Suprapubic skin (tissue), 4 donors: ENCODE measurements at places on chromosomes 7 and 10. TPM values are rescaled to one million over a fixed set of nuclear protein-coding genes. Genes with fewer than 3 reads are reported as not detected.

- peaks cover 15% of the 10 kb centered on the region for H3K4me1 ChIP-seq
- no peaks in the 10 kb centered on the region for H3K27me3 ChIP-seq
- H3K4me3 ChIP-seq = no peak overlapping the region
- H3K36me3 ChIP-seq = peaks cover 7% of the 10 kb centered on the region
Observed at GRCh38 chr10:74047871-74048270, 50.0 kb downstream of the VCL start.

DNA sequence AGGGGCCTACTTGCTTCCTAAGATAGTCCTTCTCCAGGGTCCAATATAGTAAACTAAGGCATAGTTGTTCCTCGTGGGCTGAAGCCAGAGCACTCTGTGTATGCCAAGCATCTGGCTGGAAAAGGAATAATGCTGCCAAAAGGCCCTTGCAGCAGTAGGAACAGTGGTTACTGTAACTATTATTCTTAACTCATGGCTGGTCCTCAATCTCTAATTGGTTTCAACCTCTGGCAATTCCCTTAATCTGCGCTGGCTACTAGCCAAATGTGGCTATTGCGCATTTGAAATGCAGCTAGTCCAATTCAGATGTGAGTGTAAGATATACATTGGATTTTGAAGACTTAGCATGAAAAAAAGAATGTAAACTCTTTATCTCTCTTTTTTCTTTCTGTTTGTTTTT, 27.8 kb upstream of the LBX1 start:
- H3K27me3 ChIP-seq = peaks cover 36% of the 10 kb centered on the region
- H3K4me1 ChIP-seq = no peaks in the 10 kb centered on the region
- no peak for DNase-seq

- H3K4me3 ChIP-seq = peak overlapping the region; percentile 51
- peaks cover 29% of the 10 kb centered on the region for H3K4me1 ChIP-seq
- H3K36me3 ChIP-seq = no peaks in the 10 kb centered on the region
- no peaks in the 10 kb centered on the region for H3K27me3 ChIP-seq
Observed at GRCh38 chr10:13717936-13718772, 131.4 kb downstream of the PRPF18 start.

- no peaks in the 10 kb centered on the region for H3K27me3 ChIP-seq
- H3K4me1 ChIP-seq = peaks cover 6% of the 10 kb centered on the region
- DNase-seq = no peak
- H3K4me3 ChIP-seq = no peak overlapping the region
- H3K27ac ChIP-seq = no peak overlapping the region
Observed at GRCh38 chr10:5679606-5680005, 5.0 kb upstream of the TASOR2 start.

The GPR22 gene
- not detected for total RNA-seq

- DNase-seq = no peak
- H3K4me1 ChIP-seq = peaks cover 17% of the 10 kb centered on the region
- no peaks in the 10 kb centered on the region for H3K36me3 ChIP-seq
- H3K27ac ChIP-seq = no peak overlapping the region
- H3K4me3 ChIP-seq = no peak overlapping the region
Observed at GRCh38 chr10:19970717-19971116, 154.5 kb downstream of the PLXDC2 start.

DNA sequence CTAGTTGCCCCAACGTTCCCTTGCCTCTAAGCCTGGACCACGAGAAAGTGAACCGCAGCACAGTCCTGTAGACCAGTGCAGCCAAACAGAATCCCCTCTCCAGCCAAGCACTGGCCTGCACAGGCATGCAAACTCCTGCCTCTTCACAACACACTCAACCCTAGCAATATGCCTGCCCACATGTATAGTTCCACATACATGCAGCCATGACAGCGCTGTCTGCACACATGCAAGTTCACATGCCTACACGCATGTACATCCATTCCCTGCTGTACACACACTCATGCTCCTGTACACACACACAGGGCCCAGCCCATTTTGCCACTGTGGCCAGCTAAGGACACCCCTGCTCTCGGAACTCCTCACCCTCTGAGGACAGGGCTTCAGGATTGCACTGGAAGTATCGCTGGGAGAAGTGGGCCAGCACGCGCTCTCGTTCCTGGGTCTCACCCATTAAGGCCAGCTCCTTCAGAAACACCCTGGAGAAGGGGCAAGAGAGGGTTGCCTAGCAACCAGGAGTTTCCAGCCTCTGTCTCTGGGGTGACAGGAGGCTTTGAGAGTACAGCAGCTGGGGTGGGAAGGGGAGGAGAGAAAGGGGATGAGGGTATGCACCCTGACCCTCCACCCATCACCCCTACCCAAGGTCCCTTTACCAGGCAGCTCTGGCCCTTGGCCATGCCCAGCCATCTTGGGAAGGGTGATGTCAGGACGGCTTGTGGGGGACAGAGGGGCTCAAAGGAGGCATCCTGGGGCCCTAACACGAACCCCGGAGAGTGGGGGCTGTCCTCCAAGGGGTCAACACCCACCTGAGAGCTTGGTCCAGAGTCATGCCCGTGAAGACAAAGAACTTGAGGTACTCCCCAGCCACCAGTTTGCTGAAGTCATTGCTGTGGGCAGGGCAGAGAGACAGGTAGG, 7.0 kb downstream of the PSD start:
- no peak overlapping the region for H3K4me3 ChIP-seq
- H3K27me3 ChIP-seq = peaks cover 83% of the 10 kb centered on the region
- no peak overlapping the region for H3K27ac ChIP-seq
- peaks cover 24% of the 10 kb centered on the region for H3K4me1 ChIP-seq
- DNase-seq = no peak

- DNase-seq = no peak
- H3K4me1 ChIP-seq = peaks cover 8% of the 10 kb centered on the region
- no peak overlapping the region for H3K4me3 ChIP-seq
- H3K27me3 ChIP-seq = no peaks in the 10 kb centered on the region
- H3K36me3 ChIP-seq = no peaks in the 10 kb centered on the region
Observed at GRCh38 chr7:96484091-96484490, 162.2 kb upstream of the SLC25A13 start.
